ENCODE measurements at places on chromosomes 3 and 15. TPM values are rescaled to one million over a fixed set of nuclear protein-coding genes. Genes with fewer than 3 reads are reported as not detected.

DNA sequence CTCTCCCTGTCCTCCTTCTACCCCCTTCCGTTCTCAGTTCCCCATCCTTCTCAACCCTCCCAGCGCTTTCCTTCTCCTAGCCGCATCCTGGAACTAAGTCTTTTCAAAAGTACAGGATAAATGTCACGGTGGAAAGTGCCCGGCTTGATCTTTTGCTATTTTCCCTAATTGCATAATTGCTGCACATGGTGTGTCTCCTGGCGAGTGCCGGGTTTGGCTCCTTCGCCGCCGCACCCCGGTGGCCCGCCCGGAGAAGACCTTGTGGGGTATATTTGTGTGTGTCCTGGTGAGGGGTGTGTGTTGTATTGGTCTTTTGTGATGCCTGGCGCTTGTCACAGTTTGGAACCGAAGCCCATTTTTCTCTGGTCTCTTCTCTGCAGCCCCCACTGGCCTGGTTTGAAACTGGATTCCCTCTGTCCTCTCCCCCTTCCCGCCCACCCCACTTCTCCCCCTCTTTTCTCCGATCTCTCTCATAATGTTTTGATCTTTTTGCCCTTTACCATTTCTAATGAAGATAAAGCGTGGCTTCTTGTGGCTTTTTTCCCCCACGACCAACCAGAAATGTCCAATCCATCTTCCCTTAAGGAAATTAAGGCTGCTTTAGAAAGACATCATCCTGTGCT, 692 bp downstream of the UBE2E2 start:
- DNase-seq: peak; percentile 70

DNA sequence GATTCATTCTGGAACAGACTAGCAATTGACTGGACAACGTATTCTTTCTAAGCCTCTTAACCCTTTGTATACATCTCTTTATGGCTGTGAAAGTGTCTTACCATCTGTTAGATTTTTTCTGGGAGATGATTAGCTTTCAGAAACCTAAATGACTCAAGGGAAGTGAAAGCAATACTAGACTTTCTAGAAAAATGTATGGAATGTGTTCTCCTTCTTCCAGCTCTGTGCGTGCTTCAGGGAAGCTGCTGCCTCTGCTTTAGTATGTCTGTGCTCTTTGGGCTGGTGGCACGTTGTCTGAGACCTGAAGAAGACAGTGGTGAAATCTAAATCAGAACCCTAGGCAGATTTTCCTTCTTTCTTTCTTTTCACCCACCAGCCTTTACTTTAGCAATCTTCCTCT, 89.5 kb downstream of the ITPR1 start:
- DNase-seq: peak; percentile 64

DNA sequence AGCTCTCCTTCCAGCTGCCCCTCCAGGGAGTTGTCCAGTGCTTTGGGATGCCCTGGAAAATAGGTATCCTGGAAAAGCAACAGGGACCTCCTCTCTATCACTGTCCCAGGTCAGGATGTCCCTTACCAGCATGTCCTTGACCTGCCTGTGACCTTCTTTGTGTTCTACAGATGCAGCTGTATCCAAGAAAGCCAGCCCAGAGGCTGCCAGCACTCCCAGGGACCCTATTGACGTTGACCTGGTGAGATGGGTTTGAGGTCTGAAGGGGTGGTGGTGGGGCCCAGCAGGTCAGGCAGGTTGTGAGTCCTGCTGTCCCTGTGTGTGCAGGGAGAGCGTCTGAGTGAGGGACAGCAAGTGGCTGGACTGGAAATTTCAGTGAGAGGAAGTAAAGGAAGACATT, 30.2 kb downstream of the PML start:
- no peak for DNase-seq

DNA sequence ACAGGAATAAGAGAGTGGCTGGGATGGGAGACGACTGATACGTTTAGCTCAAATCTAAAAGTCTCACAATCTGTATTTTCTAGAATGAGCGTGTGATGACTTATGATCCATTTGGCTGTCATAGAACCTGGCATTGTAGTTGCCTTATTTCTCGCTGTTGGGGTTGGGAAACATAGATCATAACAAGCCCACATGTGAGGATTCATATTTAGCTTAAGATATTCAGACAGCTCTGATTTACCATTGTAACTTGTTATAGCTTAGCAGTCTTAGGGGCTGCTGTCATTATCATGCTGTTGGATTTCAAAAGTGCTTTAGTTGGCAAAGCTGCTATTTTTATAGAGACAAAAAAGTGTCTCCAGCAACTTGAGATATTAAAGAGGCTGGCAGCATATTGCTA, 871.3 kb downstream of the ZPLD1 start:
- DNase-seq: no peak

- DNase-seq: peak; percentile 11
Measured at GRCh38 chr15:50247819-50248655, 17.5 kb downstream of the HDC start.

DNA sequence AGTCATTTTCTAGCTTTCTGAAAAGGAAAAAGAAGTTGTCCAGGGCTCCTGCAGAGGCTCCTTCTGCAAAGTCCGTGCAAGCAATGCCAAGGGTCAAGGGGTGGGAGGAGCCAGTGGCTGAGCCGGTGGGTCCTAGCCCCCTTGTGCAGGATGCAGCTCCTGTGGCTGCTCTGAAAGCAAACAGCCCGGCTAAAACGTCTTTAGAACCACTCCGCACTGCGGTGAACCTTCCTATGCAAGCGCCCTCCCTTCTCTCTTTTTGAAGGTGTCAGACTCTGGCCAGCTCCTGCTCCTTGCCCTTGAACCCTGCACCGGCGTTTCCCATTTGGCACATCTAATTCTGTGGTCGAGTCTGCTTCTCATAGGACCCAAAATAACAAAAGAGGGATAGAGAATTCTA, 183.1 kb downstream of the UACA start:
- DNase-seq: no peak

DNA sequence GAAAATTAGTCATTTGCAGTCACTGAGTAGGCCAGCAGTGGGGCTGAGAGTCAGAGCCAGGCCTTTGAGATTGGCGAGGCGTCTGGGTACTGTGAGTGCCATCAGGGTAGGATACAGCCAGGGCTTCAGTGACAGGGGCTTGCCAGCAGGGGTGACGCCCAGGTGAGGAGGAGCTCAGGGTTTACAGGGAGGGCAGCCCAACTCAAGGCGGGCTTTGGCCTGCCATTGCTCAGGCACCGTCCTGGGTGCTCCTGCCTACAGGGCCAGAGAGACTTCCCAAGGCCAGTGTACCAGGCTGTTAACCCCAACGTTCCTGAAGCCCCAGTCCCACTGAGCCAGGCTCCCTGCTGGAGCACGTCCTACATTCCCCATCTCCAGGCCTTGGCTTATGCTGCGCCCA, 152.0 kb downstream of the FBLN2 start:
- DNase-seq: no peak

DNA sequence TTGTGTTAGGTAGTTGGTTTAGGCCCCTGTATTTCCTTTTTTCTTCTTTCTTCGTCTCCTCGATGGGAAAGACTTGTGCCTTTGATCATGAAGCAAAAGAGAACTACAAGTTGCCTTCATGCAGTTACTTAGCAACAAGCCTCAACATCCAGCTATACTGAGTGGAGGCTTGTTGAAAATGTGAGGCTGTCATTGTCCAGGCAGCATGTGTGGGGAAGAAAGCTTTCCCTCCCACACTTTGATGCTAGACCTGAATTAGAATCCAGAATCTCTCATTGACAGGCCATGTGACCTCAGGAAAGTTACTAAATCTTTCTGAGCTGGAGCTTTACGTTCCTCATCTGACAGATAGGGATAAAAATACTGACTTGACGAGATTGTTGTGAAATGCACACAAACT, 23.7 kb downstream of the IFT122 start:
- DNase-seq: no peak

- no peak for DNase-seq
Measured at GRCh38 chr3:193865339-193865738, 270.6 kb upstream of the HES1 start.

GRCh38 chr15:37136666-37137065, 36.3 kb upstream of the MEIS2 start:
- DNase-seq: no peak

DNA sequence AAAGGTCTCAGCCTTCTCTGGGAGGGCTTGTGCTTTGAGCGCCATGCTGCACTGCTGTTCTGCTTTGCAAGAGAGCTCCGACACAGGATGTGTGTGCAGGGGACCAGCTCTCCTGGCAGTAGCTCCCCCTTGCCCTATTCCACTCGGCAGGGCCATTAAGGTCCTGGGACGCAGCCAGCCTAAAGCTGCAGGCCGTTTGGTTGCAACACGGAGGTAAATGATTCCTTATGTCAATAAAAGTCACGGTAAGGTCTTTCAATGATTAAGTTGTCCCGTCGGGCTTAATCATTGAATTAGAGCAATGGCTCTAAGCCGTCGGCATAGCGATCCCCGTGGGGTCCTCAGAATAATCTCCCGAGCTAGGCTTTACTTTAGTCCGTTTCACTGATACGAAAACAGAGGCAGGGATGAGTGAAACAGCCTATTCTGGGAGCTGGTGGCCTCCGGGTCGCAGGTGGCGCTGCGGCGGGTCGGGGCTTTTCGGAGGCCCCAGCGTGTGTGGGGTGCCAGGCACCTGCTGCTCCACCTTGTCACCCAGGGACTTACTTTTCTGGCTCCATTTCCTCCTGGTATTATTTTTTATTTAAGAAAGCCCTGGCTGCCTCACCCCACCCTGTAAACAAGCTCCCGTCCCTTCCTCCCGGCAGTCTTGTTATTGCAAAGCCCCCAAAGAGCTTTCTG, 525.2 kb downstream of the OCA2 start:
- no peak for DNase-seq

GRCh38 chr3:103712320-103713008, 1277.6 kb downstream of the ZPLD1 start:
- DNase-seq: no peak

GRCh38 chr15:55221090-55222011, 24.6 kb upstream of the RSL24D1 start:
- DNase-seq: peak; percentile 70

- peak; percentile 11 for DNase-seq
Measured at GRCh38 chr3:39460677-39461076, 6.8 kb upstream of the MOBP start.

- no peak for DNase-seq
Measured at GRCh38 chr3:145124900-145125678, 1035.9 kb downstream of the PLOD2 start.

GRCh38 chr3:43733459-43734384, 43.0 kb downstream of the ABHD5 start:
- DNase-seq: no peak

- DNase-seq: no peak
Measured at GRCh38 chr15:77096138-77096537, 25.2 kb upstream of the TSPAN3 start.

DNA sequence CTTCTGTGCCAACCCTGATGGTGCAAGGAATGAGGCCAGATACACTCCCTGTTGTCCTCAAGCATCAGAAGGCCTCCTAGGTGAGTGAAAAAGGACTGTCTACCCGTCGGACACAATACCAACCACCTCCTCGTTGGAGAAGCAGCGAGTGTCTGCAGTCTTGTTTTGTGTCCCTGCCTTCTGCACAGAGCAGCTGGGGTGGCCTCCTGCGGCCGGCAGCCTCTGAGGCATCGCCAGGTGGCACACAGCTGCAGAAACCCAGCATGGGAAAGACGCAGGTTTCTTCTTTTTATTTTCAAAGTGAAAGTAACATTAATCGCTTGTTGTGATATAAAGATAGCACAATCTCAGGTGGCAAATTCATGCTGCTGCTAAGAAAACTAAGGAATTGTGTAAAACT, 509.9 kb downstream of the OCA2 start:
- DNase-seq: no peak

- no peak for DNase-seq
Measured at GRCh38 chr3:179750720-179751328, 98.0 kb downstream of the USP13 start.

DNA sequence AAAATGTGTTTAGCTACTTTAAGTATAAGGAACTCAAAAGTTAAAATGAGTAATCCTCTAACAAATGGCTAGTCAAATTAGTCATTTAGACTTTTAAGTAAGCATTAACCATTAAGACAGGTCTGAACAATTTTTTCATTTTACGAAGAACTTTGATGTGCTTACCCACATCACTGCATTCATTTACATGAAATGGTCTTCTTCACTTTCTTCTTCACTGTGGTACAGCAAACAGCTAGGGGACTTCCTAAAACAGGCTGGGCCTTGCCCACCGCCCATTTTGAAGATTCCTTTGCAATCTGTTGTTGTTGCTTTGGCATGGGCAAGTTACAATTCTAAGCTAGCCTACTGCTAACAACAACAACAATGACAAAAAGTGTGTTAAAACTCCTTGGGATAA, 67.4 kb downstream of the CBLB start:
- no peak for DNase-seq

GRCh38 chr15:42121021-42121420, 26.7 kb upstream of the PLA2G4D start:
- DNase-seq: no peak

DNA sequence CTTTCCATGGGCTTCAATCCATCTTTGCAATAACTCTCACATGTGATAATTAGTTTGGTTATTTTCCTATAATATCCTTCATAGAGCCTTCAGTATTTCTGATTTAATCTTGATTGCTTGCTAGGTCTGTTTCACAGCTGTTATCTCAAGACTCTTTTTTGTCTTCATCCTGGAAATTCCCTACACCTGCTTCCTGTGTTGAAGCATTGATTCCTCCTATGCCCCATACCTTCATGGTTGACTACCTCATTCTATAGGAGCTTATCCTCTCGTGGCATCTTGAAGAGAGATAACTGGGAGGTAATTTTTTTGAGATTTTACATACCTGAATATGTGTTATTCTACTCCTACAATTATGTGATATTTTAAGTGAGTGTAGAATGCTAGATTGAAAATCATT, 26.7 kb downstream of the PIK3CA start:
- no peak for DNase-seq

- DNase-seq: no peak
Measured at GRCh38 chr15:80514071-80514780, 110.0 kb downstream of the ARNT2 start.

GRCh38 chr3:25156626-25157025, 271.4 kb upstream of the RARB start:
- DNase-seq: peak; percentile 91

GRCh38 chr3:134428401-134428800, 54.2 kb upstream of the AMOTL2 start:
- DNase-seq: no peak

PAK6 gene
- total RNA-seq: 0.44 TPM

WDR5B gene
- 7.6 TPM for total RNA-seq

TERC gene
- 23.7 TPM for total RNA-seq
